Retina (tissue), 1 donor: ENCODE measurements at places on chromosomes 11 and 22.
A peak's percentile ranks its signal among the peaks of the same experiment; 100 is the strongest.

DNA sequence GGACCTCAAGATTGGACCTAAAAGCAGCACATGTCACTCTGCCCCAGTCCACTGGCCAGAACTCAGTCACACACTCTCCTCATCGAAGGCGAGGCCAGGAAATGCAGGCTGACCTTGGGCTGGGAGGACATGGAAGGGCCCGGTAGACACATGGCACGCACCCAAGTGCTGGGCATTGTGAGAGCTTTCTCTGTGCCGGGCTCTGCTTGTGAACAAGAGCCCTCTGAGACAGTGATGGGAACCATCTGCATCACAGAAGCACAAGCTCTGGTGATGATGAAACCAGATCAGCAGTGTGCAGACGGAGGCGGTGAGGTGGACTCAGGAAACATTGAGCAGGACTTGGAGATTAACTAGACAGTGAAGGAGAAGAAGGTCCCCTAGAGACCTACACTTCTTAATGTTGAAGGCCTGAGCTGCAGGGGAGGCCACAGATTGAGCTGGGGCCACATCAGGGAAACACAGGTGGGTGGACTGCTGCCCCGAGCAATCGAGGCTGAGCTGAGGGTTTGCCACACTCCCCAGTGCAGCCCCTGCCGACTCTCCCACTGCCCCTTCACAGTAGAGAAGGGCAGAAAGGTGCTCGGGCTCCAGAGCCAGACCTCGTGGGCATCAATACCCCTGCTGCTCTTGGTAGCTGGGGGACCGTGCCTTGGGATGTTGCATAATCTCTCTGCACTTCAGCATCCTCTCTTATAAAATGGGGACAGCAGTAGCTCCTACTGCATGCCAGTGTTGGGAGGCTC lies 1460.5 kb downstream of the TBC1D22A start:
- DNase-seq, result no peak

- no peak for DNase-seq
These were observed 9.3 kb downstream of the SELENOM start for GRCh38 chr22:31097941-31098631.

- DNase-seq, result no peak
These were observed 1.5 kb downstream of the LSP1 start for GRCh38 chr11:1854132-1854948.

DNA sequence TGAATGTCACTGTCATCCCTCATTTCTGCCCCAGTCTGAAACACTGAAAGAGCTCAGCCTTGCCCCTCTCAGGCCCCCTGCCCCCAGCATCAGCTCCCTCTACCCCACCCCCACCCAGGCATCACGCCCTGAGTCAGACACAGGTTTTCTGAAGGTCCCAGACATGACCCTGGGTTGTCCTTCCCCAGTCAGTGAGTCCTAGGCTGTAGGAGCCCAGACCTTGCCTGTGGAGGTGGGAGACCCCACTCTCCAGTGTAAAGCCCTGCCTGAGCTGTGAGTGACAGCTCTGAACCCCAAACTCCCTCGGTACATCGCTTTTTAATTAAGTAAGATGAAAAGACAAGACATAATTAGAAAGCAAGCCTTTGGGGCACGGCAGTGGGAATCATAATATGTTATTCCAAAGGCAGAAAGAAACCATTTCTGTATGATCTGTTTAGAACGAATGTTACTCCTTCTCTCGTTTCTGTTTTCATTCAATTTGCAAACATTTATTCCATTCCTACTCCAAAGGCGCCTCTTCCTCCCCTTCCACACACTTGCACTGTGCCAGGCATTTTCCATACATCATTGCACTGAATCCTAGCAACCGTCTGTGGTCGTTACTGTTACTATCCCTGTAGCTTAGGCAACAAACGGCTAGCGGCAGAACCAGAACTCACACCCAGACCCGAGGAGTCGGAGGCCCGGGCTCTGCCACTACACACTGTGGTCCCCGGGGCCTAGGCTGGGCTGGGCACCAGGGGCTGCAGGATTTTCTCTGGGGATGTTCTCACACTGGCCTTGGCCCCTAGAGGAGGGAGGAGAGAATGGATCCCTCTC lies 63.4 kb downstream of the CD6 start:
- no peak for DNase-seq

GRCh38 chr11:28457481-28458065 lies 349.4 kb downstream of the METTL15 start:
- DNase-seq, result no peak

DNA sequence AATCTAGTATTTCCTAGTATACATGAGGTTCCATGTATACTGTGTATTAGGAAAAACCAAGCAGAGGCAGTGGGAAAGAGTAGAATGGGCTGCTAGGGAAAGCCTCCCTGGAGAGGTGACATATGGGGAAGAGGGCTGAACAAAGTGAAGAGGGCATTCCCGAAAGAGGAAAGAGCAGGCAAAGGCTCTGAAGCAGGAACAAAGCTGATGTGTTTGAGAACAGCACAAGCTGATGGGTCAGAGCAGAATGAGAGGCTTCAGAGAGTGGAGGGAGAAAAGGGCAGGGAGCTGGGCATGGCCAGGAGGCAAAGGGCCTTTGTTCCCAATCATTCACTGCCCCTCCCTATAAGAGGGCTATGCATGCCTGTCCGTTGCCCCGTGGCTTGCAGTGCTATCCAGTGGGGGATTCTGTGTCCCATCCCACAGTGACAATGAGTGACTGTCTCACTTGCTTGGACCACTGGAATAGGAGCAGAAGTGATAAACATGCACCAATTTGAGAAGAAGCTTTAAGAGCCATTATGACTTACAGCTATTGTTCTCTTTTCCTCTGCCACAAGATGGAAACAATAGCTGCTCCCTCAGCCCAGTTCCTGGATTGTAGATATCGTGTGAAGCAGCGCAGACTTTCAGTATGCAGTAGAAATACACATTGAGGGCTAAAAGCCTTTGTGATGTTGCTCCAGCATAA lies 39.6 kb downstream of the GALNT18 start:
- DNase-seq, result no peak

DNA sequence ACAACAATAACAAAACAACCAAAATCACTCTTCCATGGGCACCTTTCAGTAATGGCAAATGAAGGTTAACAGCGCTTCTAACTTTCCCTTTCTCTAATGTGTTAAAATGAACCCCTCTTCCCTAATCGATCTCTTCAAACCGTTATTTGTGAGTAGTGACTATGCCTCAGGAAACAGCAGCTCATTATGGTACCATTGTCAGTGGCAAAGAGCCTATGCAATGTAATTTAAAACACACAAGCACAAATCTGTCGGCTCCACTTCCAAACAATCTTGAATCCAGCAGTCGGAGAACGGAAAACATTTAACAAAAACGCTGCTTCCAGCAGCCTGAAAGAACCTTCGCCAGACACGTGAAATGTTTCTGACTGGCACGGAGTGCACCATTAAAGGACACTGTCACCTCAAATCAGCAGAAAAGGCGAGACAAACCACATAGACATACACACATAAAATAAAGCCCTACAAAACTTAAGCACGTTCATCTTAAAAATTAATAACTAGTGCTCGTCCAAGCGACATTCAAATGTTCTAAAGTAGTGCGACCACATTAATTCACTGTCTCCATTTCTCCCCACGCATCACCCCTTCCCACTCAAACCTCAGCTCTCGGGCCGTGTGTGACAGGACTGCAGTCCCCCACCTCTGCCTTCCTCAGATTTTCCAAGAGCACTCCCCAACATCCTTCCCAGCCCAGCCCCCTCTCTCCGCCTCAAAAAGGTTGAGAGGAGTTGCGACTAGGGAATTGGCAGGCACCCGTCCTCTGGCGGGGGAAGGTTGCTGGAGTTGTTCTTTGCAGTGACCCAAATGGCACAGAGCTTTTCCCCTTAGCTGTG lies 748 bp downstream of the RAB30 start:
- peak; percentile 76 for DNase-seq

DNA sequence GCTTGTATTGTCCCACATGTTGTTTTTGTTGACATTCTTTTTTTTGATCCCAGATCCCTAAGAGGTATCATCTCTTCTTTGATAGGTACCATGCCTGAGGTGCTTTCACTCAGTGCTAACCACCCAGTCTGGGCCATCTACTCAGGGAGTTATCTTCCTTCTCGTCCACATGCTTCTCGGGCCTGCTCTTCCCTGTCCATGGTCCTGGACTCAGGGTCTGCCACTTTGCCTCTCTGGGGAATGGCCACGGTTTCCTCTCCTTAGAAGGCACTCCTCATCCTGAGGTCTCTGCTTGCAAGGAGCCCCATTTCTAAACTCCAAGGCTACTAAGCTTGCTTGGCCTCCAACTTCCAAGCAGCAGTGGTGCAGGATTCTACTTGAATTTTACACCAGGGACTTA lies 227.0 kb upstream of the NCAM1 start:
- DNase-seq, result peak; percentile 38

GRCh38 chr11:68914761-68915160 lies 11.1 kb downstream of the IGHMBP2 start:
- DNase-seq, result no peak

DNA sequence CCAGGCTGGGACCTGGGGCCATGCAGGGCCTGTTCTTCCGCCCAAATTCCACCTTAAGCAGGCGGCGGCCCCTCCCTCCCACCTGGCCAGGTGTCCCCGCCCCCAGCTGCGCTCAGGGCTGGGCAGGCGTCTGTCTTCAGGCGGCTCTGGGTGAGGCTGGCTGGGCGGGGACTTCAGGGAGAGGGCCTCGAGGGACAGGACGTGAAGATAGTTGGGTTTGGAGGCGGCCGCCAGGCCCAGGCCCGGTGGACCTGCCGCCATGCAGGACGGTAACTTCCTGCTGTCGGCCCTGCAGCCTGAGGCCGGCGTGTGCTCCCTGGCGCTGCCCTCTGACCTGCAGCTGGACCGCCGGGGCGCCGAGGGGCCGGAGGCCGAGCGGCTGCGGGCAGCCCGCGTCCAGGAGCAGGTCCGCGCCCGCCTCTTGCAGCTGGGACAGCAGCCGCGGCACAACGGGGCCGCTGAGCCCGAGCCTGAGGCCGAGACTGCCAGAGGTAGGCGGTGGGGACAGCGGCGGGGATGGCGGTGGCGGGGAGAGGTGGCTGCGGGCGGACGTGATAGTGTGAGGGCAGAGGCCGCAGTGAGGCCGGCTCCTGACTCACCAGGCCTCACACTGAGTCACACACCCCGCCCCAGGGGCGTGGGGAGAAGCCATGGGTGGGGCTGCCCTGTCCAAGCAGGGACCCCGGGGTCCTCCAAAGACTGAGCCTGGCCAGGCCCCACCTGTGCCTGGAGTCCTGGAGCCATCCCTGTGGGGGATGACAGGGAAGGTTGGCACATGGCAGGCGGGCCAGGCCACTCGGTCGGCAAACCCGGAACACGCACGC lies at the start of gene PKP3:
PKP3 (plus strand) TSS at position 176 of the 824 bp plus-strand sequence; CDS start at position 260, 84 bp downstream.
- DNase-seq, result no peak

- no peak for DNase-seq
These were observed 64.8 kb downstream of the IGF2 start for GRCh38 chr11:2074266-2074825.

DNA sequence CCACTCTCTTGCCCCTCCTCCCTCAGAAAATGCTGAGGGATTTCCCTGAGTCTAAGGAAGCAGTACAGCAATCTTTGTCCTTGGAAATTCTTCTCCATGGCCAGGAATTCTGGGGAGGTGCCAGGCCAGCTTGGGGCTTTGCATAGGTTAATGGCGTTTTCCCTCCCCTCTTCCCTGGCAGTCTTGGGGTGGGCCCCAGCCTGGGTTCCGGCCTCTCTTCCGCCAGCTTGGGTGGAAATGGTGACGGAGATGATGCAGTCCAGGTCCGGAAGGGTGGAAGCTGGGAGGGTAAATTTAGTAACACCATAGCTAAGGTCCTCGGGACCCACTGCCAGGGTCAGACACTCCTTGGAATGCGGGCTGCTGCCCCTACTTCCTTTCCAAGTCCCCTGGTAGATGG lies 5.0 kb downstream of the PHLDB1 start:
- no peak for DNase-seq

DNA sequence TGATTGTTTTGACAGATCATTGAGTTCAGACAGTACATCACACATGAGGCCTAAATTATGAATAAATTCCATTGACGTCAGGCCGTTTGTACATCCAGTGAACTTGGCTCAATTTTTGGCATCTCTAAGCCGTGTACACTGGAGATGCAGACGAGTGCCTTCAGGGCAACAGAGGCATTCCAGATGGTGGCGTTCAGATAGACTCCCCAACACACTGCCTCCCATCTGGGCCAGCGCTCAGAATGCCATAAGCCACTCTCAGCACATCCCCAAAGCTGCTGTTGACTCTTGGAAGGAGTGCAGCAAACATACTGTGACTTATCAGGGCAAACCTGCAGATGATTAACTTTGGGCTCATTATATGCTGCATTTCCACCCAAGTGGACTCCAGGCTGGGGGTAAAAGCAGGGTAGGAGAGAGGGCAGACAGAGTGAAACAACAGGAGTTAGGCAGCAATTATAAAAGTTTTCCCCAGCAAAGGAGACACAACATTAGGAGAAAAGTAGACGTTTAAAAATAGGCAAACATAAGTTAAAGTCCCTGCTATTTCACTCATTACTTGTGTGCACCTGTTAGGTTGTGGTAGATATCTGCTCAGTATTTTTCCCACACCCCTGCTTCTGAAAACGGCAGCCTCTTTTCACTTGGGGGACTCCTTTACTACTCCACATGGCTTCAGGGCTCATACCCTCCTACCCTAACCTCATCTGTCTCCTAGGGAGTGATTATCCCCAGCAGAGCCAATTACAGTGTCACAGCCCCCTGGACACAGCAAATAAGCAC lies 60.2 kb upstream of the PDE3B start:
- no peak for DNase-seq

- no peak for DNase-seq
These were observed 9.6 kb downstream of the TMEM258 start for GRCh38 chr11:61782841-61783240.

- no peak for DNase-seq
These were observed 61.7 kb downstream of the PRDM11 start for GRCh38 chr11:45208135-45208534.

GRCh38 chr22:40628354-40629042 lies 8.0 kb downstream of the MRTFA start:
- no peak for DNase-seq

DNA sequence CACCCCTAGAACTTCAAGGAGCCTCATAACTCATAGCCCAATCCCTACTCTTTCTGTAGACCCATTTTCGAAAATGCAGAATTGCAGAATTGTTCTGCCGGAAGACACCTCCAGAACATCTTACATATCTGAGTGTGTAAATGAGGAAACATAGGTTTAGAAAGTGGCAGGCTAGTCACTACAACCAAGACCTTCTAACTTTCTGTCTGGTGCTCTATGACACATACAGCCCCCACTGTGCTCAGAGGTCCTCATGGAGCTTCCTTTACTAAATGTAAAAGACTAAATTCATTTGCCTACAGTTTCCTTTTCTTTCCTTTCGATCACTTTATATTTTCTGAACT lies 132.1 kb upstream of the DDI1 start:
- no peak for DNase-seq

GRCh38 chr11:94629741-94630140 lies 62.6 kb downstream of the PIWIL4 start:
- no peak for DNase-seq
